Upper lobe of left lung (tissue), 6 donors: ENCODE measurements at places on chromosomes 1 and 21. TPM values are rescaled to one million over a fixed set of nuclear protein-coding genes. Genes with fewer than 3 reads are reported as not detected.

DNA sequence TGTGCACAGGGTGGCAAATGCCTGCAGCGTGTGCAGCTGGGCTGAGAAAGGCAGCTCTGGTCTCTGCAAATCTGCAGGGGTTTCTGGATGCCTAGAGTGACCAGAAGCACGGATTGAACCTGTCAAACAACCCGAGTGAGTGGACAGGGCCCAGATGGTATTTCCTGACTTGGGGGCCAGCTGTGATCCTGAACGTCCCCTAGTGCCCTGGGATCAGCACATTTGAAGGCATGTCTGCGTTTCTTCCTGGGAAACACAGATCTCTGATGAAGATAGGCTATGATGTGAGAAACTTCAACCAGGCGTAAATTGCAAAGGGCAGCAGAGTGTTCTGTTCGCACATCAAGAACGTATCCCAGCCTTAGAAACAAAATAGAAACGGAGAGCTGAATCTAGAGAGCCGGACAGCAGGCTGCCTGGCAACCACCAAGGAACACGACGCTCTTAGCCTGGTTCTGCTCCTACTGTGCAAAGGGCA is 163.1 kb downstream of the KCNJ6 start:
- no peaks in the 10 kb centered on the region for H3K4me1 ChIP-seq
- H3K27me3 ChIP-seq, result no peaks in the 10 kb centered on the region
- H3K36me3 ChIP-seq, result no peaks in the 10 kb centered on the region
- DNase-seq, result no peak
- H3K27ac ChIP-seq, result no peak overlapping the region

- H3K4me3 ChIP-seq, result peak overlapping the region; percentile 37
- DNase-seq, result no peak
- H3K27me3 ChIP-seq, result no peaks in the 10 kb centered on the region
Measured at GRCh38 chr1:45864167-45865106, 61.0 kb downstream of the MAST2 start.

DNA sequence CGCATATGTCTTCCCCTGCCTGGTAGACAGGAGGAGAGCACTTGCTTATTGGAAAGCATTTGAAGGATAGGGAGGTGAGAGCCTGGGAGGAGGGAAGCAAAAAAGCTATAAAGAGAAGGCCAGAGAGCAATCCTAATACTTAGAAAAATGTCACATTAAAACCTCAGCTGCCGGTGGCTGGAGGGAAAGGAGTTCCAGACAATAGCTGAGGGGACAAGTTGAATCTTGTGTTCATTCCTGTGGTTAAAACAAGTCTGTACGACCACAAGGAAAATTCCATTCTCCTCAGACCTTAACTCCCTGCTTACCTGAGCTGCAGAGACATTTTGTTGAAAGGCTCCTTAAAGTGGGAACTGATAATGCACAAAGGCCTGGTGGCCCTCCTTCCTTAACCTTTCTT is 218.8 kb upstream of the CAMK1G start:
- no peaks in the 10 kb centered on the region for H3K4me1 ChIP-seq
- no peak overlapping the region for H3K27ac ChIP-seq
- H3K4me3 ChIP-seq, result no peak overlapping the region
- no peak for DNase-seq
- H3K27me3 ChIP-seq, result no peaks in the 10 kb centered on the region

DNA sequence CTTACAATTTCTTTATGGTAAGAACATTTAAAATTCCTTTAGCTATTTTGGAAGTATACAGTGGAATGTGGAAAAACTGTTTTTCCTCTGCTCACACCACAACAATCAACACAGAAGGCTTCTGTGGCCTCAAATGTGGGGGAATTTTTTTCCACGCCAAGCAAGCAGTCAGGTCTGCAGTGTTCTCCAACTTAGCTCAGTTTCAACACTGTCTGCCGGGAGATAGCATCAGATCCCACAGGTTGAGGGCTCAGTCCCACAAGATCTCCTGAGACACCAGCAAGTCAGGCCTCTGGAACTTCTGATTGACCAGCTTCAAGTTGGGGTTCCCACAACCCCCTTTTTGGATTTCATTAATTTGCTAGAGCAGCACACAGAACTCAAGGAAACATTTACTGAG is 50.3 kb downstream of the PTBP2 start:
- H3K4me3 ChIP-seq, result no peak overlapping the region
- no peaks in the 10 kb centered on the region for H3K27me3 ChIP-seq
- no peak for DNase-seq
- peaks cover 9% of the 10 kb centered on the region for H3K36me3 ChIP-seq

- H3K27ac ChIP-seq, result no peak overlapping the region
- peaks cover 27% of the 10 kb centered on the region for H3K4me1 ChIP-seq
- peak; percentile 91 for DNase-seq
- H3K27me3 ChIP-seq, result no peaks in the 10 kb centered on the region
- peak overlapping the region; percentile 78 for H3K4me3 ChIP-seq
Measured at GRCh38 chr1:53327182-53327913, 522 bp downstream of the LRP8 start.

DNA sequence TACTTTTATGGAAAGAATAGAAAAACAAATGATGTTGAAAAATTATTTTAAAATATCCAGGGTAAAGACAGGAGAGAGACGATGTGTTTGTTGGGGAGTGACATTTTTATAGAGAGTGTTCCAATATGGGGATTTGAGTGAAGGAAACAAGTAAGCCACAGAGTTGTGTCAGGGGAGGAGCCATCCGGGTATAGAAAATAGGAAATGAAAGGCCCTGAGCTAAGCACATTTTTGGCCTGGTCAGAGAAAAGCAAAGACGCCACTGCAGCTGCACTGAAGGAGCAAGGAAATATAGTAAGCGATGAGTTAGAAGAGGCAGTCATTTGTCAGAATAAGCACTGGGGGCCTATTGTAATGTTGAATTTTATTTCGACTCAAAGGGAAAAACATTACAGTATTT is 107.3 kb upstream of the ADGRL4 start:
- no peaks in the 10 kb centered on the region for H3K36me3 ChIP-seq
- no peak overlapping the region for H3K27ac ChIP-seq
- no peaks in the 10 kb centered on the region for H3K27me3 ChIP-seq
- DNase-seq, result no peak

DNA sequence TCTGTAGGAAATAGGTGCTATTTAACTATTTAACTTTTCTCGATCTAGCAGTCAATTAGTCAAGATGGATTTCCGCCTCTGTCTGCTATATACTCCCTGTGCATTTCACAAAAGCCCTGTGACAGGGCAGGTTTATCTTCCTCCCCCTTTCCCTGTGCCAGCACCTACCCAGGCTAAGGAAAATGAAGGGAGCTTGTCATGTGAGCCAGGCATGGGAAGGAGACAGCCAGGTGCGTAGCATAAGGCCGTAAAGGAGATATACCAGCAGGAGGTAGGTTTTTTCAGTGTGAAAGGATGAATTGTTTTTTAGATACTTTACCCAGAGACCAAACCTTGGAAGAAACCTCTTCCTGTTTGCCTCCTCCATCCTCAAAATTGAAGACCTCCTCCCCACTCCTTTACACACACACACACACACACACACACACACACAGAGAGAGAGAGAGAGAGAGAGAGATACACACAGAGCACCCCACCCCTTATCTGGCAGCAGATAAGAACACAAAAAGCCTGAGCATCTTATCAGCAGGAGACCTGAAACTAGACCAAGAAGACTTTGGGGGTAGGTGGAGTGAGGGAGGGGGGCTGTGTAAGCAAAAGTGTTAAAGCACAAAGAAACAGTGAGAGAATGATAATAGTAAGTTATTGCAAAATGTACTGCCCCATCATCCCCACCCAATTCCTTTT is 12.0 kb upstream of the TARBP1 start:
- no peak overlapping the region for H3K27ac ChIP-seq
- no peaks in the 10 kb centered on the region for H3K36me3 ChIP-seq
- H3K4me1 ChIP-seq, result peaks cover 12% of the 10 kb centered on the region
- H3K4me3 ChIP-seq, result no peak overlapping the region
- H3K27me3 ChIP-seq, result no peaks in the 10 kb centered on the region

GRCh38 chr1:211695135-211695816 is 19.9 kb upstream of the NEK2 start:
- peaks cover 10% of the 10 kb centered on the region for H3K4me1 ChIP-seq
- no peaks in the 10 kb centered on the region for H3K27me3 ChIP-seq
- no peak for DNase-seq
- no peak overlapping the region for H3K4me3 ChIP-seq

DNA sequence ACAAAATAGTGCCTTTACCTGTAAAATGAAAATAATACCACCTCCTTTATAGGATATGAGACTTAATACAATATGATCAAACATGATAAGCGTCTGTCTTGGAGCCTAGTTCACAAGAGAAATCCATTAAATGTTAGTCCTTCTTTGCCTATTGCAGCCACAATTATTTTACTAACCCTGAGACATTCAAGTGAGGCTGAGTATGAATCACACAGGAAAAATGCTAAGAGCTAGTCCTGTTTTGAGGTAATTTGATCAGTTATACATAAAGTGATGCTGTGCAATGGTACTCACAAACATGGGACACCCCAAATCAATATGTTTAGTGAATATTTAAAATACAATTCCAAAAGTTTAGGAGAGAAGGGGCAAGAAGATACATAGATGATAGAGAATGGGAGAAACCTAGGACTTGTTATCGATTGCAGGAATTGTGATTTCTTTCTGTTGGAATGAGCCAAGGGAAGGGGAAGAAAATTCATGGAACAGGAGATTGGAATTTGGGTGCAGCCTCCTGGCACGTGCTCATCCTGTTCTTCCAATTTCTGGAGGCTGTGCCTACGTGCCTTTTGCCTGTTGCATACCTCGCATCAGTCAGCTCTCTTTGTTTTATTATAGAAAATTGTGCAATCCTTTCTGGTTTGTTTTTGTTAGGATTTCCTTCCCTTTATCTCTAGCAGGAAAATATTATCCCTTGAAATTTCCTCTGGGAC is 39.9 kb upstream of the BACH1 start:
- no peak overlapping the region for H3K27ac ChIP-seq
- no peak for DNase-seq
- no peaks in the 10 kb centered on the region for H3K27me3 ChIP-seq

DNA sequence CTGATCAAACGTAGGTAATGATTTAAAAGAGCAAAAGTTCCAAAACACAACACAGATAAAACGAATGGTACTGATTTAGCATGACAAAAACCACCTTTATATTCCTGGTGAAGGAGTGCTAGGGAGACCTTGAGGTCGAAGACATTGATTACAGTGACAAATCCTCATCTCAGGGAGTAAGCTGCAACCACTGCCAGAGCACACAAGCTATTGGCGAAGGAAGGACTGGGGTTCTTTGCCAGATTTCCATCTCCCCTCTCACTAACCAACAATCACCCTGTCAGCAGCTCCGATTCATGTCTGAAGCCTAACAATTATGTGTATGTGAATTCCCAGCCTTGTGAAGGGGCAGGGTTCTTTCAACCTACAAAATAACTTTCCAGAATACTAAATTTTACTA is 40.2 kb upstream of the DMRTB1 start:
- H3K4me3 ChIP-seq, result no peak overlapping the region
- no peaks in the 10 kb centered on the region for H3K36me3 ChIP-seq
- DNase-seq, result no peak

DNA sequence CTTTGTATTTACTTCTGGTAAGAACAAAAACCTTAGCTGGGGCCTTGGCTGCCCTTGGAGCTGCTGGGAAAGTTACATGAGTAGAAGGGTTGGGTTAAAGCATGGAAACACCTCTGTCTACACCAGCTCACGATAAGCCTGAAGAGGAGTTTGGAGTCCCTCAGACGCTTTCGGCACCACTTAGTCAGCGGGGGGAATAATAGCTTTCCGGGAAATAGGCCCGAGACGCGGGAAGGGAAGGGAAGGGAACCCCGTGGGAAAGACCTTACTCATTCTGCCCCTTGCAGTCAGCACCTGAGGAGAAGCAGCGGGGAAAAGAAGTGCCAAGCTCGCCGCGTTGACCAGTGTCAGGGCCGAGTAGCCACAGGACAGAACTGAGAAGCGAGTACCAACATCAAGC is 66.4 kb upstream of the PDE9A start:
- DNase-seq, result peak; percentile 16
- no peaks in the 10 kb centered on the region for H3K36me3 ChIP-seq
- no peak overlapping the region for H3K4me3 ChIP-seq
- H3K27me3 ChIP-seq, result no peaks in the 10 kb centered on the region

- H3K4me3 ChIP-seq, result no peak overlapping the region
- no peaks in the 10 kb centered on the region for H3K36me3 ChIP-seq
- H3K27ac ChIP-seq, result no peak overlapping the region
- H3K4me1 ChIP-seq, result peaks cover 26% of the 10 kb centered on the region
- no peak for DNase-seq
- H3K27me3 ChIP-seq, result no peaks in the 10 kb centered on the region
Measured at GRCh38 chr1:94304553-94304952, 67.2 kb upstream of the ARHGAP29 start.

DNA sequence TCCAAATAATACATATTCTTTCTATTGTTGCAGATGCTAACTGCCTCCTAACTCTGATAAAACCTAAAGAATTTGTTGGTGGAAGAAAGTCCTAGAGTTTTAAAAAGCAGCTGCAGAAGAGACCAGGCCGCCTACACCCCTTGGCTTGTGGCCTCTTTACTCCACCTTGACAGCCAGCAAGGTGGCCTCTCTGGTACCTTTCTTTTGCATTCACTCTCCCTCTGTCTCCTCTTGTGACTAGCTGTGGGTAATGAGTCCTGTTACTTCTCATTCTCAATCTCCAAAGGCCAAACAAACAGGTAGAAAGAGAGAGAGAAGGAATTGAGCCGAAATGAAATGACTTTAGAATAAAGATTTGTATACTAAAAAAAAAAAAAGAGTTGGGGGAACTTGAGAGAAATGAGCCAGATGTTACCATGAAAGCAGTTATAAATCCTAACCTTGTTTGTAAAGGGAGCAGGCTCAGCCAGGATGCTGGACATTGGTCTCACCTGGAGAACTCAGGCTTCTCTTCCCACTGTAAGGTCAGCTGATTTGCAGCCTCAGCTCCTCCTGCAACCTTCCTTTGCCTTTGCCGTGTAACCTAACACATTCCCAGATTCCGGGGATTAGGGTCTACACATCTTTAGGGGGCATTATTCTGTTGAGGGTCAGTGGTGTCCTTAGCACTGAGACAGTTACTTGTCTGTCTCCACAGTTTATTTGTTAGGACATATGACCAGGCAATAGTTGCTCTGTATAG is 164.1 kb upstream of the IRF2BP2 start:
- no peak for DNase-seq
- H3K27me3 ChIP-seq, result no peaks in the 10 kb centered on the region
- H3K4me3 ChIP-seq, result no peak overlapping the region
- no peak overlapping the region for H3K27ac ChIP-seq

- no peaks in the 10 kb centered on the region for H3K36me3 ChIP-seq
- no peaks in the 10 kb centered on the region for H3K27me3 ChIP-seq
- peaks cover 8% of the 10 kb centered on the region for H3K4me1 ChIP-seq
- DNase-seq, result peak; percentile 85
- H3K4me3 ChIP-seq, result peak overlapping the region; percentile 35
- H3K27ac ChIP-seq, result no peak overlapping the region
Measured at GRCh38 chr1:50047916-50048694, 24.4 kb upstream of the AGBL4 start.

- H3K27me3 ChIP-seq, result no peaks in the 10 kb centered on the region
- H3K4me1 ChIP-seq, result no peaks in the 10 kb centered on the region
- H3K36me3 ChIP-seq, result no peaks in the 10 kb centered on the region
- no peak overlapping the region for H3K4me3 ChIP-seq
Measured at GRCh38 chr1:81208441-81208840, 592.3 kb upstream of the ADGRL2 start.

- H3K27me3 ChIP-seq, result no peaks in the 10 kb centered on the region
- peaks cover 20% of the 10 kb centered on the region for H3K4me1 ChIP-seq
- H3K36me3 ChIP-seq, result no peaks in the 10 kb centered on the region
- H3K4me3 ChIP-seq, result no peak overlapping the region
- H3K27ac ChIP-seq, result peak overlapping the region; percentile 88
- DNase-seq, result peak; percentile 72
Measured at GRCh38 chr1:244322791-244323521, 128.8 kb downstream of the ADSS2 start.

Gene SH2D2A
- 8.4 TPM for total RNA-seq

Gene ZBTB48
- 52.4 TPM for total RNA-seq

Gene MTARC1
- total RNA-seq, result 41.7 TPM

Gene DPT
- total RNA-seq, result not detected
